ENCODE measurements at places on chromosomes 16 and 17.
A peak's percentile ranks its signal among the peaks of the same experiment; 100 is the strongest.

DNA sequence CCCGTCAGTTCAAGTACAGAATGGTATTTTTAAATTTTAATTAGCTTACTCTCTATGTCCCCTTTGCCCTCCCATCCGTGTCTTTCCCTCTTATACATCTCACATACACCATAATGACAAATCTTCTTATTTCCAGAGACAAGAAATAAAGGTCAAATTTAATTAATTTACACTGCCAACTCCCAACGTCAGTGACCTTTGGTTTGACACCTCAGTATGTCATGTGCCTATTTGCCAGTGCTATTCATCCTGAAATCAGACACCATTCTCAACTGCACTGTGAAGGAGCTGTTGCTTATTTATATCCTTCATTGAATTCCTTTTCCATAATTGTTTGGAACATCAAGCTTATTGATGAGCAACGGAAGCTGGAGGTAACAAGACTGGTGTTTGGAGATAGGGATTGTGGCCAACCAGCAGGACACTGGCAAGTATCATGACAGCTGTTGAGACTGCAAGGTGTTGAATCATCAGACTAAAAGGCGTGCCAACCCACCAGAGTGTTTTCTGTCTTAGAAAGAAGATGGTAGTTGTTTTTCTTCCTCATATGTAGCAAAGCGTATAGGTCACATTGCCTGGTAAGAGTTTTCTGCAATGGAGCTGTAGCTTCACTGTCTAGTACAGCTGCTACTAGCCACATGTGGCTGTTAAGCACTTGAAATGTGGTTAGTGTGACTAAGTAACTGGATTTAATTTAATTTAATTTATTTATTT is 12.5 kb downstream of the CALCOCO2 start:
- no peak for DNase-seq

DNA sequence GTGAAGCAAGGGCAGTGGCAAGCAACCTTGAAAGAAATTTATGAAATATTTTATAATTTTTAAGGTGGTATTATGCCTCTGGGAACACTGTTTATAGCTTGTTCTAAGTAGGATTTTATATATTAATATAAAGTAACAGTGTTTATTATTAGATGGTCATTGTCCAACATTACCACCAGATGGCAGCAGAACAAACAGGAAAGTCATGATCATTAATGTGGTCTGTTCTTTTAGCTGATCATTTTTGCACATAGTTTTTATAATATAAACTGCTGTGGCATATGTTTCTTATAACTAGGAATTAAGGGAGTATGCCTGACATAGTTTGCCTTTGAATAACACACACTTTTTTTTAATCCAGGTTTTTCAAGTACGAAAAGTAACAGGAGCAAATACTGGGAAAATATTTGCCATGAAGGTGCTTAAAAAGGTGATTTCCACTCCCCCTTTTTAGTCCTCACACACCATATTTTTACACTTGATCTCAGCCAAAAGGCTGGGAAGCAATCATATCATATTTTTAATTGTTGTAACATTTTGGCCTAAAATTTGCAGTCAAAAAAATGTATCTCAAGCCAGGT is 21.4 kb downstream of the RPS6KB1 start:
- peak; percentile 22 for DNase-seq

DNA sequence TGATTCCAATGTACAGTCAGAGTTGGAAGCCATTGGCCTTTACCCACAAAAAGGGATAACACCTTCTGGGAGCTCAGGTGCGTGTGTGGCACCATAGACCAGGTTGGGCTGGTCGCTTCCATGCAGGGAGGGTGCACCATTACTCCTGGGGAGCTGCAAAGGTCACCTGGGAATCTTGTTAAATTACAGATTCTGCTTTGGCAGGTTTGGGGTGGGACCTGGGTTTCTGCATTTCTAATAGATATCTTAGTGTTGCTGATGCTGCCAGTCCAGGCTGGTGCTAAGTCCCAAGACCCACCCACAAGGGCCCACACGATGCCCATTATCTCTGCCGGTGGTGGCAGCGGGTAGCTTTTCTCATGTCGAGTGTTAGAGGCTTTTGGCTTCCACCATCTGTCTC is 148.3 kb upstream of the CACNG5 start:
- no peak for DNase-seq

GRCh38 chr17:8875436-8875835 is 8.0 kb upstream of the PIK3R6 start:
- no peak for DNase-seq

- no peak for DNase-seq
Observed at GRCh38 chr17:13346081-13346533, 255.6 kb downstream of the HS3ST3A1 start.

DNA sequence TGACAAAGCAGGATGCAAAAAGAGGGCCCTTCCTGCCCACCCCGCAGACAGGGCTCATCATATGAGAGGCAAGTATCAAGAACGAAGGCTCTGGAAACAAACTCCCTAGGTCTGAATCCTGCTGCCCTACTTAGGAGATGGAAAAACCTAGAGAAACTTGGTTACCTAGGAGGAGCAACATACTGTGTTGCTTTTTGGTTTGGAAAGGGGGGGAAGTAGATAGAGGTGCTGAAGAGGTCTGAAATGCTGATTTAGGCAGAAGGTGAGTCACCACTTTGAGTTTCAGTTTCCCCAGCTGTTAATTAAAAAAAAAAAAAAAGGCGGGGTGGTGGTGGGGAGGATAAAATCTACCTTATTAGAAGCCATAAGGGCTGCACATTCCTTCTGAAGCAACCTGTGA is 1.5 kb downstream of the N4BP1 start:
- DNase-seq = no peak

GRCh38 chr16:82509691-82510430 is 116.9 kb upstream of the CDH13 start:
- DNase-seq = no peak

GRCh38 chr17:40629842-40630241 is 17.8 kb downstream of the SMARCE1 start:
- no peak for DNase-seq
